ENCODE measurements at places on chromosomes 2 and 18.

DNA sequence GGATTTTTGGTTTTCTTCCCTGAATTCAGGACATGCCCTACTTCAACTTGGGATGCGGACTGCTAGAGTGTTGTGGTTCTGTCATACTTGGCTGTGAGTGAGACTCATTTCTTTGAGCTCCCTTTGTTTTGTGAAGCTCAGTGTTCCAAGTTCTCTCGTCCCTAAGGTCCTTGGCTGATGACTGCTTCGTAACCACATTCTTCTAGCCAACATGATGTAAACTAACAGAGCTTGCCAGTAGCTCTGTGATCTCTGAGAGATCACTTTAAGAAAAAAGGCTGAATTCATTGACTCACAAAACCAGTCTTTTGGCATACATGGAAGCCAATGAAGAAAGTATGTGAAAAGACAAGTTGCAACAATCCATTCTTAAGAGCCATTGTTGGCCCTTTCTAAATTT is 96.9 kb upstream of the MSTN start:
- DNase-seq: no peak

DNA sequence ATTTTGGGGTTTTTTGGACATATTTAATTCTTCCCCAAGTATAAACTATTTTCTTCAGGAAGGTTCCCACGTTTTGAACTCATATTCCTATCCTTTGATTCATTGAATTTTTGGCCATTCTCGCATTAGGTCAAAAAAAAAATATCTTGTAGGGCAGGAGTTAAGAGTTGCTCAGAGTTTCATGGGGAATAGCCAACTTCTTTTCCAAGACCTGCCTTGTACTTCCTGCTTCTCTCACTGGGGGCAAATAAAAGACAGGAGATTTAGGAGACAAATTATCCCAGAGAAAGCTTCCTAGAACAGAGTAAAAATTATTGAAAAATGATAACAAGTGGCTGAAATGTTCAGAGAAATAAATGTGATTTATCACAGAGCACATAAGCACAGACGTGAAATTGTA is 55.2 kb upstream of the BCL11A start:
- no peak for DNase-seq

GRCh38 chr2:149540138-149540537 is 47.4 kb downstream of the MMADHC start:
- DNase-seq: no peak

- DNase-seq: no peak
Measured at GRCh38 chr2:71668326-71669057, 215.1 kb downstream of the DYSF start.

GRCh38 chr2:12921321-12921720 is 204.6 kb downstream of the TRIB2 start:
- no peak for DNase-seq

Measured in amygdala (tissue), 56 donors.